ENCODE measurements at places on chromosomes 4 and X.

DNA sequence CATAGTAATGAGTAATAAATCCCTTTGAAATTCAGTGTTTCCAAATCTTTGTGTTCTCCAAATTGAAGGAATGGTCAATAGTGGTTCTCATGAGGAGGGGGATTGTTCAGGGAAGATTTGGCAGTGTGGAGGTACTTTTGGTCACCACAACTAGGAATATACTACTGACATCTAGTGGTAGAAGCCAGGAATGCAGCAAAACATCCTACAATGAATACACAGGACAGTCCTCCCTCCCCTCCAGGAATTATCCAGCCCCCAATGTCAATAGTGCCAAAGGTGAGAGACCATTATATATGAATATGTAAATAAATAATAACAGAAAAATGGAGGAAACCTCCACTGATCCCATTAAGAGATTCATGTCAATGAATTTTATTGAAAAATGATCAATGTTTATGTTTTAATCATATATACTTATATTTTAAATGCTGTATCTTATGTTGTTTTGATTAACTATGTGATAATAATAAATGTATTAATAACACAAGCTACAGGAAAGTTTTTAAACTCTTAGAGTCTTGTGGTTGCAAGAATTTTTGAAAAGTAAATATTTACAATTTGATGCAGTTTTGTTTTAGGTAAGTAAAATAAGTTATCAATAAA is 14.4 kb upstream of the FAM9A start:
- peak; percentile 53 for DNase-seq

DNA sequence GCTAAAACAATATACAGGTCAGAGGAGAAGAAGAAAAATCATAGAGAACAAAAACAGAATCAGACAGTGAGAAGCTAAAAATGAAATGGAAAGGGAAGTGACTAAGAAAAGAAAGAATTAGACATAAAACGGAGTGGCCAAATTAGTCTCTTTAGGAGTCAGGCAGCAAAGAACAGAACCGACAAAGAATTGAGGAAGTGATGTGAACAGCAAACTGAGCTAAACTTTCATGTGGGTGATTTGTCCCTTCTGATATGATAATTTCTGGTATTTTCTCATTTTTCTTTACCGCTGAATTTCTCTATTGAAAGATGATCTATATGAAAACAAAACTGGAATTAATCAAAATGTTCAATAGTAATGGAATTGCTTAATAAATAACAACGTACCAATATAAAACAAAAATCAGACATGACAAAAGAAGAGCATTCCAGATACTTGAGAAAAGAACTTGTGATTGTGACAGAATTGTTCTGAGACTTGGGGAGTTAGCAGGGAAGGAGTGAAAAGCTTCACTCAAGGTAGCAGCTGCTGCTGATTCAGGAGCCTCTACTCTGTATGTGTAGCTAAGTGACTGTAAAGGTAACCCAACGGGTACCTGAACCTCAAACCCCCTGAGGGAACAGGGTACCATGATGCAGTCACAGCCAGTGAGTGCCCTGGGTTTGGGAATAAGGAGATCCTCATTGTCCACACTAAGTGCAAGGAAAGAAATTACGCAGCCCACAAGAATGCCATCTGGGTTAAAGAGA is 8.8 kb downstream of the TAPT1 start:
- no peak for DNase-seq

- no peak for DNase-seq
Observed at GRCh38 chrX:70292788-70293187, 2.9 kb downstream of the KIF4A start.

GRCh38 chr4:117983541-117984365 is 50.5 kb upstream of the NDST3 start:
- no peak for DNase-seq

DNA sequence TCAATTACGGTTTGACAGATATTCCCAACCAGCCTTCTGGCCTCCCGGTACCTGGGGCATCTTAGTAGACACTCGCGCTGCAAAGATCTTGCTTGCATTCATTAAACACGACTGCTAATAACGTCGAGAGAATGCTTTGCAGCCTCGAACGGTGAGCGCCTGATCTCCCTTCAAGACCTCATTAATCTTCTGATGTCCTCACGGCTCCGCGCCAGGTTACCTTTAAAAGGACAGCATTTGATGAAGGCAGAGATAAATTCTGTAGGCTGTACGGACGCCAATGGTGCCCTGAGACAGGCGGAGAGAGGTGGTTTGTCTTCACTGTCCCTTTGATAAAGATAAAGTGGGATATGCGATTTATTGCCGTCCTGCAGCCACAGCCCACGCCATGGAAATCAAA is 64.2 kb downstream of the SHOX start:
- no peak for DNase-seq

DNA sequence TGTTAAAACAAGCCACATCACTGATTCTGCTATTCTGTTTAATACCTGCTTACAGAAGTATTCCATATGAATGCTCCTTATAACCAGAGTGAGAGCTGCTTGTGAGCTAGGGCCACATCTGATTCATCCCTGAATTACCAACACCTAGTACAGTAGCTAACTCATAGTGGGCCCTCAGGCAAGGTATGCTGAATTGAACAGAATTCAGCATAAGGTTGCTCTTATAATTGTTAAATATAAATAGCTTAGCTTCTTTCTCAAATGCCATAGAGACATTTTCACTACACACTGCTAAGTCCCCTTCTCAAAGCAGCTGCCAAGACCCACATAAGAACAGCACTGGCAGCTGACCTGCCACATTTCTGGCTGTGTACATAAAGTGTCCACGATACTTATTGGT is 27.0 kb upstream of the MCF2 start:
- DNase-seq = no peak

DNA sequence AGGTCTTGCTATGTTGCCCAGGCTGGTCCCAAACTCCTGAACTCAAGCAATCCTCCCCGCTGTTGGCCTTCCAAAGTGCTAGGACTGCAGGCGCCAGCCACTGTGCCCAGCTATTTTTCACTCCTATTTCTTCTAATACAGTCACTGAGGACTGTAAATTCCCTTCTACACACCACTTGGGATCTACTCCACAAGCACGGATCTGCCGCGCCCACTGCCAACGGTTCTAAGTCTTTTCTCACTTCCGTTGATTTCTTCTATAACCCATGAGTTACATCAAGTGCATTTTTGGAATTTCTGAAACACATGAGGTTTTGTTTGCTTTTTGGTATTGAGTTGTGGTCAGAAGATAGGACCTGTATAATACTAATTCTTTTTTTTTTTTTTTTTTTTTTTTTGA is 48.6 kb downstream of the FAM53A start:
- DNase-seq = no peak

DNA sequence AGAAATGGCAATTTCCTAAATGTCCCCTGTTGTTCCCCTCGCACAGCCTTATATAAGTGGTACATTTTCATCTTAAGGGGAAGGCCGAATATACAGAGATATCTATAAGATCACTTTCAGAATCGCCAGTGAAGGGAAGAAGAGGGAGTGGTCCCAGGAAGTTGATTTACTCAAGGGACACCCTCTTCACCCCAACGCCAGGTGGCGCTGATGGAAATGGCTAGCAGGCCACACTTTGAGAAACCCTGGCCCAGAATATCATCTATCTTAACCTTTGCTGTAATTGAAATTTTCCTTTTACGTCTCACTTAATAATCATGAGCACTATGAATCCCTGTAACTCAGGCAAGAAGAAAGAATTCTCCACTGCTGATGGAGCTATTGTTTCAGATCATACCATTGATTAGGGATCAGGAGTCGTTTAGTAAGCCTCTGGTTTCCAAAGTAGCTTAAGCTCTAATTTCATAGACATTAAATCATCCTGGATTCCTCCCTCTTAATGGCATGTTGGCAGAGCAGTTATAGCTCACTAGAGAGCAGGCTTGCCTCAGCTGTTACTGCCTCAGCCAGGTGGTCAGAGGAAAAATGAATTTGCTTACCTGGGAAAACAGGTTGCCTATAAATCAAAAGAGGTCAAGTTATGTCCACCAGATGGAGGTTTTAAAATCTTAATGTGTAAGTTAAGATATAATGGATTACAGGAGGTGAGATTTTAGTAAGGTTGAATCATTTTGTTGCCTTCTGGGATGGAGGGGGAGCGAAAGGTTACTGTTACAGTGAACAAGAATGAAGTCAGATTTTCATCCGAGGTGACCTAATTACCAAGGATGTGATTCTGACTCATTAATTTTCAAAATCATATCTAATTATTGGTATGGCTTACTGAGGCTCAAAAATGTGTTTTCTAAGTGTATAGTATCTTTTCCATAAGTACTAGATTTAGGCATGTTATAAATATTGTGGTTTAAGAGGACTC is 941.2 kb upstream of the TENM3 start:
- no peak for DNase-seq

- no peak for DNase-seq
Observed at GRCh38 chr4:88819818-88820697, 122.4 kb upstream of the NAP1L5 start.

DNA sequence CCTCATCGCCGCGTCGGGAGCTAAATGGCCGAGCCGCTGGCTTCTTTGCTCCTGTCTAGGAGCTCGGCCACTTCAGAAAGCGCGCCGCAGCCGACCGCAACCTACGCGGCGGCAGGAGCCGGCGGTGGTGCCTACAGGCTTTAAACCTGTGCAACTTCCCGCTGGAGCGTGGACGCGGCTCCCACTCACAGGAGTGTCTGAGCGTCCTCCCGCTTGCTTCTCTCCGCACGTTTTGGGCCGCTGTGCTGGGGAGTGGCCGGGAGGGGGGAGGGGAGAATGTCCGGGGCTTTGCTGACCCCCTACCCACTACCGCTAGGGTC is 1.0 kb downstream of the NHSL2 start:
- no peak for DNase-seq

DNA sequence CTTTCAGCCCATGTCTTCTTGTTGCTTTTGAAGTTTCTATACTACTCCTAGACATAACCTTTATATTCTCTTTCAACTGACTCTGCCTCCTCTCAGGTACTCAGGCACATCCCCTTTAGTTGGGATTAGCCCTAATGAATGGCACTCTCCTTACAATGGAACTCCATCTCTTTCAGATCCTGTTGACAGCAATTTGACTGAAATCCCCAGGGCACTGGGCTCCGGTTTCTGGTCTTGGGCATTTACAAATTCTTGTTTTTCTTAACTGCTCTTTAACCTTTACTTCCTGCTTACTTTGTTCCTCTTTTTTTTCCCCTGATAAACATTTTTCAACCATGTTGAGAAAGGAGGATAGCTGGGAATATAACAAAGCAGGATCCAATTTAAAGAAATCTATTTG is 68.9 kb downstream of the ENOX2 start:
- peak; percentile 17 for DNase-seq

DNA sequence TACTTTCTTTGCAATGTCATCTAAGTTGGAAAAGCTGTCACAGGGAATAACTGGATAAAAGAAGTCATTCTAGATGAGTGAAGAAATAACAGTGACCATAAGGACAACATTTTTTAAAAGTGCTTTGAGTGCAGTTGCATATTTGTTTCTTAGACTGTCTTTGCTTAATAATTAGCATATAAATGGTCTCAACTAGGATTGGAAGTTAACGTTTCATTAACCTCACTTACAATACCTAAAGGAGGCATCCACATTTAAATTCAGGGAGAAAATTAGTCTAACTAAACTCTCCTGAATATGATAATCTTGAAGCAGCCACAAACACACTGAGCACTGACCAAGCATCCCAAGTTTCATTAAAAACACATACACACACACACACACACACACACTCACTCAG is 780.7 kb downstream of the PCDH18 start:
- no peak for DNase-seq

DNA sequence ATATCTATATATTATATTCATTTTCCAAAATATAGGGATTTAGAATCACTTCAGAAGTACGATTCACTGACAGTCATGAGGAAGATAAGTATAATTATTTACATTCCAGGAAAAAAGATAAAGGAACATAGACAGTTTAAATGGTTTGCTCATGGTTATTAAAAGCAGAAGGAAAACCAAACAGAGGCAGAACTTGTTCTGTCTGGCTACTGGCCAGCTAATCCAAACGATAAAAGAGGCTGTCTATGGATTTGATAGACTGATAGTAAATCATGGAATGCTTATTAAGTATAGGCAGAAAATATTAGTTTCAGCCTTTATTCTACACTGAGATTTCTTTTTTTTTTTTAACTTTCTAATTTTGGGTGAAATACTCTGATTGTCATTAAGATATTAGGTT is 50.2 kb downstream of the RPGR start:
- no peak for DNase-seq

DNA sequence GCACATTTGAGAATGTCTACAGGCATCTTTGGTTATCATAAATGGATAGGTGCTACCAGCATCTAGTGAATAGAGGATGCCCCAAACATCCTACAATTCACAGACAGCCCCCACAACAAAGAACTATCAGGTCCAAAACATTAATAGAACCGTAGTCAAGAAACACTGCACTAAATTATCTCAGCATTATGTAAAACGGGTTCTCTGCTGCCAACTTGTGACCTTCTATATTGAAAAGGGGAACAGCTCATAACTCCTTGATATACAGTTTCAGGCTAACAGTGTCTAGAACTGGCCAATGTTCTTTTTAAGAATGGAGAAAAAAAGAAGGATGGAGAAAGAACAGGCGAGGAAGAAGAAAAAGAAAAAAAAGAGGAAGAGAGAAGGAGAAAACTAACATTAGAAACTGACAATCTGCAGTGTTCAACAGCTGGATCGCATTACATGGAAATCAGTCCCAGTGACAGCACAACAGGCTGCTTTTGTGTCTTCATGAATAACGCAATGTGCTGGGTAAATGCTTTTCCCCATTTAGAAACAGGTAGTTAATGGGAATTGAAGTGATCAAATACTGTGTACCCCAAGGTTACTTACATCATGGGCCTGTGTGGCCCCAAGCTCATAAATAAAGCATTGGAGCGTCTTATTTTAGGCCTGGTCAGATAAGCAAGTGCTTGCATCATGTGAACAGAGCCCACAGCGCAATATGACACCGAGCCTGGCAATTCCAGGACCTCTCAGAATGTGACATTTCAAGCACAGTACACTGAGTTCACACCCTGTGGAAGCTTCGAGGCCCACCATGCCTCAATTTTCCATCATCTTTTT is 339.5 kb downstream of the DHX15 start:
- DNase-seq = peak; percentile 12

- no peak for DNase-seq
Observed at GRCh38 chr4:147640331-147640730, 23.1 kb downstream of the TMEM184C start.

- DNase-seq = no peak
Observed at GRCh38 chrX:40506201-40506985, 74.4 kb upstream of the ATP6AP2 start.

GRCh38 chr4:182875453-182876405 is 41.5 kb downstream of the DCTD start:
- no peak for DNase-seq

- no peak for DNase-seq
Observed at GRCh38 chr4:82481506-82481840, 51.1 kb downstream of the ENOPH1 start.

- DNase-seq = no peak
Observed at GRCh38 chr4:35562861-35563260, 681.5 kb downstream of the ARAP2 start.

DNA sequence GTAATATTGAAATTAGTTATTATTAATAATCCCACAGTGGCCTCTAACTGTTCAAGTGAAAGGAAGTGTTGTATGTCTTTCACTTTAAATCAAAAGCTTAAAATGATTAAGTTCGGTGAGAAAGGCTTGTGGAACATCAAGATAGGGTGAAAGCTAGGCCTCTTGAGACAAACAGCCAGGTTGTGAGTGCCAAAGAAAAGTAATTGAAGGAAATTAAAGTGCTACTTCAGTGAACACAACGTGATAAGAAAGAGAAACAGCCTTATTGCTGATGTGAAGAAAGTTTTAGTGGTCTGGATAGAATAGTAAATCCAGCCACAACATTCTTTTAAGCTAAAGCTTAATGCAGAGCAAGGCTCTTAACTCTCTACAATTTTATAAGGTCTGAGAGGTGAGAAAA is 42.6 kb upstream of the IL13RA2 start:
- DNase-seq = no peak

- no peak for DNase-seq
Observed at GRCh38 chr4:26884486-26884988, 23.9 kb downstream of the STIM2 start.
